Anterior cingulate cortex (tissue), 58 donors: ENCODE measurements at places on chromosomes 2 and 18.
A peak's percentile ranks its signal among the peaks of the same experiment; 100 is the strongest.

- DNase-seq, result peak; percentile 75
These were observed 20.7 kb downstream of the DTYMK start for GRCh38 chr2:241665731-241666440.

DNA sequence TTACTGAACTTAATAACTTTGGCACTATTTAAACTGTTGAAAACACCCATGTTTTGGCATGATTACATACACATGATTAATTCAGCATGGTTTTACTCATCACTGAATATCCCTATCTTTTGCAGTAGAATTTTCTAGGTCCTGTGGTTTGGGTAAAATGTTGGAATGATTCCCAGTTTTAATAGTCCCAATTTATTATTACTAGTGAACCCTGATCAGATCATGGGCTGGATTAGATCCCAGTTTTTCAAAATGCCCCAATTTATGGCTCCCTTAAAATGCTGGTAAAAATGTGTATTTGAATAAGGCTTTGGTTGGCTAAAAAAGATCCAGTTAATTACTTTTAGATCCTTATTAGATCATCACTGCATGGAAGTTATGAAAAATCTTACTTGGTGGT, 273.6 kb upstream of the NRP2 start:
- no peak for DNase-seq

DNA sequence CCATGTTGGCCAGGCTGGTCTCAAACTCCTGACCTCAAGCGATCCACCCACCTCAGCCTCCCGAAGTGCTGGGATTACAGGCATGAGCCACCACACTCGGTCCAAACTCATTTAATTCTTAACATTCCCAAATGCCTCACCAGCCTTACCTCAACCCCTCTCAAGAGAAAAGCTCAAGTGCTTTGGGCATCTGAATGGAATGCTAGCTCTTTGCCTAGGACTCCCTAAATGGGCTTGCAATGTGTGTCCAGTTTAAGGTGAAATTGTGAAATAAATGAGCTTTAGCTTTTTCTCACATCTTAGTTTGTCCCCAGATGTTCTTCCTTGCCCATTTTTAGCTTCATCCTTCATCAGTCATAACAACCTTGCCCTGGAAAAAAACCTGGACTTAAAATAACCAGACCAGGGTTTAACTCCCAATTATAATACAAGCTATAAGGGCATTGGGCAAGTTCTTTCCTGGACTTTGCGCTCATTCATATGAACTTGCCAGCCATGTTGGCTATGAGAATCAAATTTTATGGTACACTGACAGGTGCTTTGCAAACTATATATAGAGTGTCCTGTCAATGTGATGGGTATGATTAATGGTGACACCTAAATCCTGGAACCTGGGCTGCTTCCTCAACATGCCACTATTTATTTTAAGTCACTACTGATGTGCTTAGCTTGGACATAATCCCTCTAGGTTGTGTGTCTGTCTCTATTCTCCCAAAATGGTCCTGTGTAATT, 95.1 kb upstream of the SERPINE2 start:
- DNase-seq, result no peak

DNA sequence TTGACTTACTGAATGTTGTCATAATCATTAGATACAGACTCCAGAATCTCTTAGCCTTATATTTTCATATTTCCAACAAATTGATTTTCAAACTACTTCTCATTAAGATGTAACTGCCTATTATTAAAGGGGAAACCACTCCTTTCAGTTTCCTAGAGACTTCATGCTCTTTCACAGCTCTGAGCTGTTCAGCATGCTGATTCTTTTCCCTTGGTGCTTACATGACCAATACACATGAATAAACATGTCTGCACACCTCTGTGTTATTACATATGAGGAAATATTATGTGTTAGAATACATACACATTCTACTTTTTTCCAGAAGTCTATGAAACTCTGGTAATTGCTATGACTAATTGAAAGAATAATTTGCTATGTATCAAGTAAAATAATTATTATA, 200.0 kb downstream of the LRP1B start:
- DNase-seq, result no peak

GRCh38 chr2:149410701-149411484, 80.5 kb downstream of the LYPD6 start:
- DNase-seq, result no peak

- no peak for DNase-seq
These were observed 215.4 kb upstream of the NRXN1 start for GRCh38 chr2:51247252-51247805.

DNA sequence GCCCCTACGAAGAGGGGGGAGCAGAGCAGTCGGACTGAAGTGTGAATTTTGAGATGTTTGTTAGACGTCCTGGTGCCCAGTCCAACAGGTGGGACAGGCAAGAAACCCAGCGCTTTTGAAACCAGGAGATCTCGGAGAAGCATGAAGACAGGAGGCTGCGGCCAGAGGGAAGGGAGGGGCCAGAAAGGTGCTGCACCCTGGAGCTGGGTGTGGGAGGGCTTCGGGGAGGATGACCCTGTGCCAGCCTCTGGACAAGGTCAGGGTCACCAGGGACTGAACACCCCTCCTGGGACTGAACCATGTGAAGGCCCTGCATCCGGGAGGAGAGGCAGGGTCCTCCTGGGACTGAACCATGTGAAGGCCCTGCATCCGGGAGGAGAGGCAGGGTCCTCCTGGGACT, 6.1 kb downstream of the TMEM18 start:
- DNase-seq, result no peak

DNA sequence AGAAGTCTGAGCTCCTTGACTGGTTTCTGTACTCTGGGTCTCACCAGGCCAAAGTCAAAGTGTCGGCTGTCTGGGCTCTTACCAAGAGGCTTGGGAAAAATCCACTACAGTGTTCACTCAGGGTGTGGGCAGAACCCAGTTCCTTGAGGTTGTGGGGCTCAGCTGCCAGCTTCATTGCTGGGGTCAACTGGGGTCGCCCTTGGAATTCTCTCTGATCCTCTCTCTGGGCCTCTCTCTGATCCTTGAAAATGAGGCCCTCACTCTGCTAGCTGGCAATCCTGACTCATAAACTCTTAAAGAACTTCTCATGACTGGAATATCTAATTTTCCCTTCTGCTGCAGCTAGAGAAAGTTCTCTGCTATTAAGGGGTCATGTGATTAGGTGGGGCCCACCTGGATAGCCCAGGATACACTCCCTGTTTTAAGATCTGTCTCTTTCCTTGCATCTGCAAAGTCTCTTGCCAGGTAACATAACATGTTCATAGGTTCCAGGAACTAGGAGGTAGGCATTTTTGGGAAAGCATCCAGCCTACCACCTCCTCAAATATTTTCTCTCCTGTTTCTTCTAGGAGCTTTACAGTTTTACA, 66.3 kb downstream of the SP110 start:
- DNase-seq, result no peak

- no peak for DNase-seq
These were observed 36.4 kb downstream of the CACNB4 start for GRCh38 chr2:152062125-152063091.

- no peak for DNase-seq
These were observed 208.0 kb upstream of the KCNJ3 start for GRCh38 chr2:154490530-154490929.
